ENCODE measurements at places on chromosomes 3 and 15.

DNA sequence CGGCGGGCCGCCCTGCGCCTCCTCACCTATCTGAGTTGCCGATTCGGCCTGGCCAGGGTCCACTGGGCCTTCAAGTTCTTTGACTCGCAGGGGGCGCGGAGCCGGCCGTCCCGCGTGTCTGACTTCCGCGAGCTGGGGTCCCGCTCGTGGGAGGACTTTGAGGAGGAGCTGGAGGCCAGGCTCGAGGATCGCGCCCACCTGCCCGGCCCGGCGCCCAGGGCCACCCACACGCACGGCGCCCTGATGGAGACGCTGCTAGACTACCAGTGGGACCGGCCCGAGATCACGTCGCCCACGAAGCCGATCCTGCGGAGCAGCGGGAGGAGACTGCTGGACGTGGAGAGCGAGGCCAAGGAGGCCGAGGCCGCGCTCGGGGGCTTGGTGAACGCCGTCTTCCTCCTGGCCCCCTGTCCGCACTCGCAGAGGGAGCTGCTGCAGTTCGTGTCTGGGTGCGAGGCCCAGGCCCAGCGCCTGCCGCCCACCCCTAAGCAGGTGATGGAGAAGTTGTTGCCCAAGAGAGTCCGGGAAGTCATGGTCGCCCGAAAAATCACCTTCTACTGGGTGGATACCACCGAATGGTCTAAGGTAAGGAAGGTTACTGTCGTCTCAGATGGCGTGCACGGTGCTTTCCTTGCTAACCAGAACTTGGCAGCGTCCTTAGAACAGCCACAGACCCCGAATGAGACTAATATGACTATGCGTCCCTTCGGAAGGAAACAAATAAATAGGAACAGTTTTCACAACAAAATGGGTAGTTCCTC, 567 bp downstream of the TICRR start:
- no peak for DNase-seq

- no peak for DNase-seq
These were observed 75.9 kb downstream of the KLF13 start for GRCh38 chr15:31402511-31403056.

DNA sequence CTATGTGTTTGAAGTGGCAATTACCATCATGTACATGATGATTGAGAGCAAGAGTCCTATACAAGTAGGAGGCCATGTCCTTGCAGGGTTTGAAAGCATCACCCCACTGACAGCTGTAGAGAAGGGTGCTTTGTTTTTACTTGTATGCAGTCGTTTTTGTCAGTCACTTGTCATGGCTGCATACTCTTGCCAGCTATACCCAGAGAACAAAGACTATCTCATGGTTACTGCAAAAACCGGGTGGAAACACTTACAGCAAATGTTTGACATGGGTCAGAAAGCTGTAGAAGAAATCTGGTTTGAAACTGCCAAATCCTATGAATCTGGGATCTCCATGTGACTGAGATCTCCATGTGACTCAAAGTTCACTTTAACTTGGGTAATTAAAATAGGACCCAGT, 6.9 kb upstream of the PSMA4 start:
- no peak for DNase-seq

GRCh38 chr3:53137835-53138446, 7.7 kb upstream of the RFT1 start:
- no peak for DNase-seq

DNA sequence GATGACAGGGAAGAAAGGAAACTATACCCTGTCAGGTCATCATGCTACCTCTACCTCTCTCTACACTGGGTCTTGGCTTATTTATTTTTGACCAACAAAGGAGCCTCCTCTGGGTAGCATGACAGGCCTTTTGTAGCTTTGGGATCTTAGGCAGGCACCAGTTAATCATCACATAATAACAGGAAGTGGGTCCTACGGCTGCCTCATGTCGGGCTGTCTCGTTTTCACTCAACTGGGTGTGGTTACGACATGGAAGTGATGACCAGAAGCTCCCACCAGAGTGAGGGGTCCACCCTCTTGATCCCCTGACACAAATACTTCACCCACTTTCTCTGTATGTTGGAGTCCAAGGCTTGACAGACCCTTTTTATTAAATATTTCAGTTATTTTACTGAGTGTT, 105.3 kb downstream of the CD47 start:
- DNase-seq, result peak; percentile 32

- no peak for DNase-seq
These were observed 15.7 kb upstream of the PPARG start for GRCh38 chr3:12273045-12273695.

DNA sequence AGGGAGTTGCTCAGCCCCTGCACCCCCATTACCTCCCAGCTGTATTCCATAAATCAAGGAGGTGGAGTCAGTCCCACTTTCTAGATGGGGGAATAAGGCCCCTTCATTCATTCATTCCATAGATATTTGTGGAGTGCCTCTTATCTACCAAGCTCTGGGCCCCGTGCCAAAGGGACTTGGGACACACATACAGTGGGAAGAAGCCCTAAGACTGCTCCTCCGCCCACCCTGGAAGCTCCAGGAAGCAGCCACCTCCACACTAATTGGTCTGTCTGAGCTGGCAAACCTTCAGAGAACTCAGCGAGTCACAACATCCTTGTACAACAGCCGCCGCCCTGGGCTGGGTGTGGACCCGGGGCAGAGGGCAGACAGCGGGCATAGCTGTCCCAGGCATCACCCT, 6.4 kb downstream of the STRA6 start:
- peak; percentile 50 for DNase-seq

DNA sequence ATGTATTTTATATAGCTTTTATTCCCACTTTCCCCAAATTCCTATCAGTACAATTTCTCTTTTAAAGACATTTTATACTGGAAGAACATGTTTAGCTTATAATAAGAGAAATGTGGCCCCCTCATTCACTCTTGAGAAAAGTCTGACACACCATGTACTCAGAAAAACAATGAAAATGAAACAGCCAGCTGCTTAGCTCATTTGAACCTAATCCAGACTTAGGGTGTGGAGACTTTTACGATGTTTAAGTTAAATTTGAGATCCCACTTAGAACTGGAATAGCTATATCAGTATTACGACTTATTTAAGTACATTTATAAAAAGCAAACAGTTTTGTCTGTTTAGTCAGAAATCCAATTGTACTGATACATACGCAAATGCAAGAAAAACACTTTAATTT, 252.3 kb upstream of the ARRDC4 start:
- DNase-seq, result no peak

DNA sequence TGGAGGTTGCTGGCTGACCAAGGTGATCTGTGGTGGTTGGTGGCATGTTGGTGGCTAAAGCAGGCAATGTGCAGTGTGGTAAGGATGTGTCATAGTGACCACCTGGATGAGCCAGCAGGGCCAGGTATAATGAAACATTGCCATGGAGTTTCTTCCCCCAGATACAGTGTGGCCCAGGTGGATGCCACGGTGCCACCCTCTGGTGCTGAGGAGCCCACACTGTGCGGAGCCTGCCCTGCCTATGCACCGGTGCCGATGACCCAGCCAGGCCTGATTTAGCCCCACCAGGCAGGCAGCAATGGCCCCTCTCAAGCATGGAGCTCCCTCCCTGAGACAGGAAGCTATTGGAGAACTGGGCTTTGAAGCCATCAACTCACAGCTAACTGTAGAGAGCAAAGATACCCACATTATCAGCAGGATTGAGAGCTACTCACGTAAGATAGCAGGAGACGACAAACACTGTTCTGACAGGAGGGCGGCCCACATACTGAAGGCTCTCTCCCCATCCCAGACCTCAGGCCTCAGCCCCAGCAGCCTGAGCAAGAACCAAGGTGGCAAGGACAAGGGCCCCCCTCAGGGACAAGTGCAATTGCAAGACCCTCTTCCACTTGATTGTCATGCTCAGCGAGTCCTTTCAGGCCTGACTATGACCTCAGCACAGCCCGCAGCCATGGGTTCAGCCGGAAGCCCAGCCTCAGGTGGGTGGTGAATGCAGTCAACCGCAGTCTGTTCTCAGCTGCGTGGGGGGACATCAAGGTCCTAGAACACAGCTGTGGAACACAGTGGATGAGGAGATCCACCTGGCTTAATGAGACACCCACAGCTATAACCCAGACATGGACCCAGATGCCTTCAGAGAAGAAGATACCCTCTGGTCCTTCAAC, 82.8 kb upstream of the CDV3 start:
- DNase-seq, result no peak

DNA sequence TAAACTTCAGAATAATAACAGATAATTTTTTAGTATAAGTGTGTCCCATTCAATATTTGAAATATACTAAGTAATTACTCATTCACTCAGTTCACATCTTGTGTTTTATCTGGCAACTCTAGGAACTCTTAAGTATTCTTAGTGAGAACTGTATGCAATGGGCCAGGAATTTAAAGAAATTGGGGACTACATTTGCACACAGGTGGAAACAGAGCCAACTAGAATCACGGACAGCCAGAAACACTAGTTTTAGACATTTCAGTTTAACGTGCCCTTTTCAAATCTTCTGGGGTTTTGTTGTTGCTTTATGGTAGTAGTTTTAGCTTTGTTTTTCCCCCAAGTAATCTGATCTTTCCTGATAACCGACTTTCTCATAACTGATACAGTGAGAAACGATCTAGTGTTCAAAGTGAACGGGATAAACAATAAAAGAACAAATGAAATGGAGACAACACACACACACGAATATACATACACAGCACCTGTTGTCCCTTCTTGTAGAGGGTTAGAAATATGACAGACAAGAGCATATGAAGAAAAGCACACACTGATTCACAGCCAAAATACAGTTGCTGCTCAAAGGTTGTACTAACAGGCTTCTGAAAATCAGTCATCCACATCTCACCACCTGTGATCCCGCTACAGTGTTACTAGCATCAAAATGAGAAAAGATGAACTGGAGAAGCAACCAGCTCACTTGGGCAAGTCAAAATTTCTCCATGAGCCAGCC, 167.0 kb downstream of the FMN1 start:
- DNase-seq, result no peak

- DNase-seq, result no peak
These were observed 74.1 kb upstream of the PRR23C start for GRCh38 chr3:139118835-139119234.

DNA sequence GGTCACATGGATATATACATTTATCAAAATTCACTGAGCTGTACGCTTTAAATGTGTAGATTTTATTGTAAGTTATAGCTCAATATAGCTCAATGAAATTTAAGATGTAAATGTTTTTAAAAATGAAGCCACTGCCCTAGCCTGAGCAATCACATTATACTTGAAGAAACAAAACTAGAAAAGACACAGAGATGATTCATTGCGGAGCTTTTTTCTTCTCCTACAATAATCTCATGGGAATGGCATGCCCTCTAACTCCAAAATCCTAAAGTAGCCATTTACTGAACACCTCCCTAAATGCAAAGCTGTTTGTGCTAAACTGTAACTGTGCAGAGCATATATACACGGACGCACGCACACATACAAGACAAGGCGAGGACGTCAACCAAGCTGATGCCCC, 84.2 kb downstream of the MYO9A start:
- DNase-seq, result no peak

DNA sequence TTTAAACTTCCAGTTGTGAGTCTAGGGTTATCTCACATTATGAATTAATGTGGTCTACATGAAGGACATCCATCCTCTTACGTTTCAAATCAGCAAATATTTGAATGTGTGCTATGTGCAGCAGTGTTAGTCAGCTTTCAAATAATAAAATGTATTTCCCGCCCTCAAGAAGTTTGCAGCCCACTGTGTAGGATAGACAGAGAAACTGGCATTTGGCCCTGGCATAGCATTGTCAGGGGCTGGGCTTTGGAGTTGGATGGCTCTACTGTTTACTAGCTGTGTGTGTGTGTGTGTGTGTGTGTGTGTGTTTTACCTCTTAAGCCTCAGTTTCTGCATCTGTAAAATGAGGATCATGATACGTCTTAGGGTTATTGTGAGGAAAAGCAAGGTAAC, 400.5 kb upstream of the C2CD4B start:
- no peak for DNase-seq

DNA sequence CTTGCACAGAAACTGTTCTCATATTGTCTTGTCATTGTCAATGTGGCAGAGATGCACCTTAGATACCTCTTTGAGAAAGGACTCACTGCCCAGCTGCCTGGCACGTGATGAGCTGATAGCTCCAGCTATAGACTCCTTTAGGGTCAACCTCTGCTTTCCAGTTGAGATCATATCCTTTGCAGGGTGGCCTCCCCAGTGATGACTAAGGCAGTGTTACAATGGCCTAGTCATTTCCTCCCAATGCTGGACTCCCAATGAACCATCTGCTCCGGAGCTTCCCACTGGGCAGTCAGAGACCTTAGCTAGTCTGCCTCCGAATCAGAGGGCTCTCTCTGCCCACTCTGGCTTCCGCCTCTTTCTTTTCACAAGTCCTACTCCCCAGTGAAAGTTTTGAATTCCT, 79.5 kb downstream of the CHRD start:
- DNase-seq, result no peak
